ENCODE measurements at places on chromosomes 7 and 10. TPM values are rescaled to one million over a fixed set of nuclear protein-coding genes. Genes with fewer than 3 reads are reported as not detected.

WEE2 gene
- total RNA-seq, result under 0.01 TPM

FKBP6 gene
- total RNA-seq, result not detected

SPDYE8 gene
- under 0.01 TPM for total RNA-seq

HSPA12A gene
- 33.0 TPM for total RNA-seq

WAPL gene
- total RNA-seq, result 76.2 TPM

GTF2IRD1 gene
- total RNA-seq, result 19.2 TPM

TBX20 gene
- not detected for total RNA-seq

ANKRD61 gene
- under 0.01 TPM for total RNA-seq

NEUROG3 gene
- not detected for total RNA-seq

EPO gene
- total RNA-seq, result not detected

AGR3 gene
- not detected for total RNA-seq

AGR2 gene
- 1.2 TPM for total RNA-seq

FOXP2 gene
- total RNA-seq, result 20.0 TPM

ICA1 gene
- total RNA-seq, result 42.4 TPM

ABCC2 gene
- total RNA-seq, result 0.41 TPM

GDF10 gene
- total RNA-seq, result 6.5 TPM

Measured in frontal cortex (tissue), 4 donors.